CD4-positive, alpha-beta T cell treated with Interleukin-6 for 4 hours (primary cell): ENCODE measurements at places on chromosomes 11 and 22.

DNA sequence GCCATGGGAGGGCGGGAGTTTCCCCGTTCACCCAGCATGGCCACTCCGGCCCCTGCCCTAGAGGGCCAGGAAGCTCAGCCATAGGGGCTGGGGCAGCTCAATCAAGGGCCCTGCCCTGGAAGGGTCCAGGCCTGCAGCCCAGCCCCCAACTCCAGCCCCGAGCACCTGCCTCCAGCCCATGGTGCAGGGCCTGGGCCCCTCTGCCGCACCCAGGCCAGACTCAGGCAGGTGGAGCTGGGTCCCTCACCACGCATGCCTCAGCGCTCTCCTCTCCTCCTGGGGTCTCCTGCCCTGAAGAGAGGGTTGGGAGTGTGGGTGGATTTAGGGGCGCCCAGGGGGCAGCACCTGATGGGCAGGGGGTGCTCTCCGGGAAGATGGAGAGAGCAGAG lies 13.1 kb downstream of the MLC1 start:
- no peak for DNase-seq

- DNase-seq = no peak
Observed at GRCh38 chr11:6563121-6563619, 40.2 kb downstream of the RRP8 start.

GRCh38 chr11:15824060-15824459 lies 532.3 kb downstream of the SOX6 start:
- DNase-seq = no peak

DNA sequence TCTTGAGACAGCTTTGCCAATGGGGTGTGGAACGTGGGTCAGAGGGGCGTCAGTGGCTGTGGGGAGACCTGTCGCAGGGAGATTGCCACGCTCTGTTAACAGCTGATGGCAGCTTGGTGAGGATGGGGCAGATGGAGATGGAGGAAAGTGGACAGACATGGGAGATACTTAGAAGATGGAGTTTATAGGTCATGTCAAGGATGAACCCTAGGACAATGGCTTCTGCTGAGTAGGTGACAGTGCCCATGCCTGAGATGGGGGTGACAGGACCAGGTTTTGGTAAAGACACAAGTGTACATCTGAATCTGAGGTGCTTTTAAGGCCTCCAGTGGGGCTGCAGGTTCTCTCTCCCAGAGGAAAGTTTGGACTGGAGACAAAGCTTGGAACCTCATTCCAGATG lies 51.5 kb upstream of the ACCSL start:
- no peak for DNase-seq

DNA sequence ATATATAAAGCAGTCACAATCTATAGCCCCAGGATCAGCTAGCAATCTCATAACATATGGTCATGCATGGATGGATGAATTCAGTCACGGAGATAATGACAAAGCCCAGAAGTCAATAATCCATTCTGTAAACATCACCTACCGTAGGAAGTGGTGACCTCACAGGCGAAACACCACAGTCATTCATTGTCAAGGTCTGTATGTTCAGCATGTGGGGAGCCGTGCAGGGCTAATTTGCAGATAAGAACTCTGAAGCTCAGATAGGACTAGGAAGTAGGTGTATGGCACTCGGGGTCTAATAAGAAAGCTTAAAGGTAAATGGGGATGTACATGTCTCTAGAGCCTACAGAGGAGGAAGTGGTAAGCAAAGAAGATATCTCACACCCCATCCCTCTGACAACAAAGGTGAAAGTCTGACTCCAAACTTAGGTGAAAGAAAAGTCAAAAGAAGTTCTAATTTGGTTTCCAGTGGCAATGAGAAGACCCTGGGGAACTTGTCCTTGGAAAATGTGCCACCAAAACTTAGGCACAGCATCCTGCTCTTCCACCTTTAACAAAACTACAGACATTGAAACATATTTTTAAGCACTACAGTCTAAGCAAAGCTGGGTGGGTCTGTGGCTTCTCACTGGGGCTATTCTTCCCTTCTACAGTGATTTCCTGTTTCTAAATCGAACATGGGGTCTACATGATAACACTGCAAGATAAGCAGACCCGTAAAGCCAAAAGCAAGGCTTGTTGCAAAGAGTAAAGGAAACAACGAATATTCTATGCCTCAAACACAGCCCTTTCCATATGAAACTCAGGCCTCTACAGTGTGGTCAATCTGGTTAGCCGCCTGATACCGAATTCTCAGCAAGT lies 5.2 kb downstream of the CRTAM start:
- DNase-seq = peak; percentile 40

DNA sequence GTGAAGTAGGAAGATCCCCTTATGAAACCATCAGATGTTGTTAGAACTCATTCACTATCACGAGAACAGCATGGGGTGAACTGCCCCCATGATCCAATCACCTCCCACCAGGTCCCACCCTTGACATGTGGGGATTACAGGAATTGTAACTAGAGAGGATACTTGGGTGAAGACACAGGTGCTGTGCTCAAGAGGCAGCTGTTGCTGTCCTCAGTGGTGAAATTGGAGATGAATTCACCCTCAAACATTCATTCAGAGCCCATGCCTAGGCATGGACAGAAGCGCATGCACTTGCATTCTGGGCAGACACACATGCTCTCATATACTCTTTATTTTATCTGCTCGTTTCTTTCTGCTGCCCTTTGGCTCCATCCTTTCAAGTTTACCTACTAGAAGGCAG lies 385.0 kb downstream of the INSC start:
- no peak for DNase-seq

- DNase-seq = peak; percentile 41
Observed at GRCh38 chr11:128483211-128483788, 104.1 kb downstream of the ETS1 start.

GRCh38 chr11:986952-987305 lies 49.6 kb downstream of the MUC6 start:
- DNase-seq = no peak

DNA sequence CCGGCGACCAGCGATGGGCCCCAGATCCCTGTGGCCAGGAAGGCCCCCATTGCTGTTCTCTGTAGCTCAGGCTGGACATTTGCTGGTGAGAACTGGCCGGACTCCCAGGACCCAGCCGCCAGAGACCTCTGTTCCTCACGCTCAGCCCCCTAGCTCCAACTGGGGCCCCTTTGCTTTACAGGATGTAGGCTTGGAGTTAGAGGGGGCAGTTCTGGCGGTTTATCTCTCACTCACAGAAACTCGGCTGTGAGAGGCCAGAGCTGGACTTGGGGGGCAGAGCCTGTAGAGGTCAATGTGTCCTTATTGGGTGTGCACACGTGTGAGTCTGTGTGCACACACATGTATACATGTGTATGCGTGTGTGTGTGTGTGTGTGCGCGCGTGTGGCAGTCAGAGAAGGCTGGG lies 502 bp downstream of the SMIM38 start:
- no peak for DNase-seq

DNA sequence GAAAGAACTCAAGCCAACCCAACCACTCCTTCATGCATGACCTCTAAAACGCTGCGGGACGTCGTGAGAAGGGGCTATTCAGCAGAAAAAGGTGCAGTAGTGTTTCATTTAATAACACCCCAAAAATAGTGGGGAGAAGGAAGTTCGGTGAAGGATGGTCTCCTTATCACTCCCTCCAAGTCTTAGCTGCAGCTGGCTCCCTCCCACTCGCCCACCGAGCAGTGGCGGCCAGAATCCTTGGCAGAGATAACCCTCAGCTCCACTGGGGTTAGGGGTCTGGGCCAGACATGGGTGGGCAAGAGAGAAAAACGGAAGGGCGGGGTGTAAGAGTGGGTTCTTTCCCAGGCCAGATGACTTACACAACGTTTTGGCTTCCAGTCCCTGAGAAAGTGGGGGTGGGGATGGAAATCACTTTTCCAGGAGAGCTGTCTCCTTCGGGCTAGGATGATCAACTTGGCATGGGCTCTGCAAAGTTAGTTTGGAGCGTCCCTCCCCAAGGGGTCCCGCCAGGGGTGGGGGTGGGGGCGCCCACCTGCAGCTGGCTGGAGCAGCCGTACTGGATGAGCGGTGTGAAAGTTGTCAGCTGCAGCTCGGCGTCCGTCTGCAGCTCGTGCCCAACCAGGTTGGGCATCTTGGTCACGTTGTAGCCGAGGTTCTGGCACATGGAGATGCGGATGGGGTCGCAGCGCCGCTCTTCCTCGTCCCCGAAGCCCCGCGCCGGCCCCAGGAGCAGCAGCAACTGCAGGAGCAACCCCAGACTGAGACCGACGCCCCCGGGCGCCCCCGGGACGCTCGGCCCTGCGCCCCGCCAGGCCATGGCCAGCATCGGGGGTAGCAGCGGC lies 705 bp downstream of the FZD4 start:
- DNase-seq = no peak

GRCh38 chr22:46936378-46936903 lies 174.0 kb downstream of the TBC1D22A start:
- no peak for DNase-seq

DNA sequence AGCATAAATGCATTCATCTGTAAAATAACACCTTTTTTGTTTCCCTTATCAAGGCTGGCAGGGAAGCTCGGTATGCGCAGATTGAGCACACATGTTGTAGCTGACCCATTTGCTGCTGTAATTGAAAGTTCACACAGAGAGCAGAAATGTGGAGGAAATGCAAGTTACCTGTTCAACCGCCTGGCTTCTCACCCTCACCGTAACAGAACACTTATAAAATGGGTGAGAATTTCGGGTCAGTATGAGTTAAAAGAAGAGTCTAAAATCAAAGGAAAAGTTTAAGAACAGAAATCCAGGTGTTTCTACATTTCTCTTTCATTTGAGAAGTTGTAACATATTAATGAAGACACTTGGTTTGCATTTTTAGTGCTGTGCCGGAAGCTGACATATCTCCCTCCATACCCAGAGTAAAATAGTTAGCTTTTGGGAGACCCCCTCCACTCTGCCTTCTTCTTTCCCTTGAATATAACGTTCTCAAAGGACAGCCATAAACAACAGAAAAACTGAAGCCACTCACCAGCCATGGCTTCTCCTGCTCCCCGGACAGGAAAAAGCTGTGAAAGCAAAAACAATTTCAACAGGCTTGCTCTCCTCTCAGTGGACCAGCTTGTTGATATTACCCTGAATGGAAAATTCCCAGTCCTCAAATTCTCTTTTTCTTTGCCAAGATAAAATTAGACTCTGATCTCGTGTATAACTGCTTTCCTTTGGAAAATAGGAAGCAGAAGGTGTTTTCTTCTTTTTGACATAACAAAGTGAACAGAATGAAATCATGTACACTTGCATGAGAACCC lies at the start of gene CASP12:
CASP12 (minus strand) TSS at position 570 of the 794 bp plus-strand sequence.
- DNase-seq = peak; percentile 21

- DNase-seq = no peak
Observed at GRCh38 chr11:57652662-57653061, 3.0 kb upstream of the YPEL4 start.

DNA sequence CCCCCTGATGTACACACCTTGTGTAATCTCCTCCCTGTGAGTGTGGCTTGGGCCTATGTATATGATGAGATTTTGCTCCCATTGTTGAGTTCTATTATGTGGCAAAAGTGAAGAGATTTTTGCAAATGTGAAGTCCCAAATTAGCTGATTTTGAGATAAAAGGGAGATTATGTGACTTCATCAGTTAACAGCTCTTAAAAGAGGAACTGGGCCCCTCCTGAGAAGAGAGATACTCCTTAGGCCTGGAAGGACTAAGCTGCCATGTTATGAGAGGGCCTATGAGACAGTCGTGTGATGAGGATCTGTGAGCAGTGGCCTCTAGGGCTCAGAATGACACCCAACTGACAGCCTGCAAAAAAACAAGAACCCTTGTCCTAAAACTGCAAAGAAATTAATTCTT lies 93.4 kb downstream of the OR5AK2 start:
- no peak for DNase-seq

DNA sequence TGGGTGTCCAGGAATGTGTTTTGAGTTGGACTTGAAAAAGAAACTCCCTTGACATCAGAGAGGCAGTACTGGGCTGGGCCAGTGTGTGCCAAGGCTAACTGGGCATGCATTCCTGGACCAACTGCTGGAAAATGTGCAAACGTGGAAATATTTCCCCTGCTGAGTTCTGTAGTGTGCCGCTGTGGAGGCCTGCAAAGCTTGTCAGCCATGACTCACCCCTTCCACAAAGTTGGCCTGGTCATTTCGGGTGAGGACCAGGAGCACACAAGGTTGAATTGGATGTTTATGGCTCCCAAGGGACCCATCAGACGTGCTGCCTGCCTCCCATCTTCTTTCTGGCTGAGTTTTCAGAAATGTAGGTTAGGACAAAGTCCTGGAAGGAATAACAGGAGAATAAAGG lies 513.1 kb downstream of the MIAT start:
- DNase-seq = no peak

DNA sequence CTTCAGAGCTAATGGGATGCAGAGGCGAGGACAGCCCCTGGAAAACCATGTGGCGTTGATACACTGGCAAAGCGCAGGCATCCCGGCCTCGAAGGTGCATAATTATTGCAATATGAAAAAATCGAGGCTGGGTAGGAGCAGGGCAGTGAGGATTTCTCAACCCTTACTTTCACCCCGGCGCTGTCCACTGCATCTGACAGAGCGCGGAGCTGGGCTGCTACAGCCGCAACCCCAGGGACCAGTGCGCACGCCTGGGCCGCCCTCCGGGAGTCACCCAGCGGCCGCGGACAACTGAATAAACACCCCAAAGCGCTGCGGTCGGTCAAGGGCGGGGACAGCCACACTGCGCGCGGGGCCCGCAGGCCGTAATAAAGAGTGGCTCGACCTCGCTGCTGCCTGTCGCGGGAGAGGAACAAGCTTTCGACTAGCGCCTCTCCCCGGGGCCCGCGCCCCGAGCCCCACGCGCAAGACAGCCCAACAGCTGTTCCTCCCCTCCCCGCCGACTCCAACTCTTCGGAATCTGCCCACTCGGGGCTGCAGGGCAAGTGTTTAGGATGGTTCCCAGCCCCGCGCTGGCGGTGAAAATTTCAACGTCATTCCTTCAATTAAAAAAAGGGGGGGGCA lies 3.6 kb upstream of the WT1 start:
- DNase-seq = no peak

- DNase-seq = no peak
Observed at GRCh38 chr11:120842195-120842594, 181.7 kb upstream of the TBCEL start.

GRCh38 chr11:122344215-122344614 lies 228.2 kb upstream of the BLID start:
- DNase-seq = no peak

DNA sequence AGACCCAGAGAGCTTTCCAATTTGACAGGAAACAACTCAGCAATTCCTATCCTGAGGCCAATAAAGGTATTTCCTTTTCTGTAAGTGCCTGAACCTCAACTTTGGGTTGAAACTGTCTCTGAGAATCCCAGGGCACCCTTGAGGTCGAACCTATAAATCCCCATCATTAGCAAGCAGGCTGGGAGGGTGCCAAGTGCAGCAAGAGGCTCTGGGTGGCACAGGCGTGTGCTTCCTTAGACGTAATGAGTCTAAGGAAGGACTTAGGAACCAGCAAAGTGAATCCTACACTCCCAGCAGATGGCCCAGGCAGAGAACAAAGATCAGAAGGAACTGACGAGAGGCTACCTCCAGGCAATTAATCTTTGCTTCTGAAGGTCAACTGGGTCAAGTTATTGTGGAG lies 234.3 kb upstream of the NARS2 start:
- DNase-seq = no peak
